Fibroblast of gingiva (primary cell): ENCODE measurements at places on chromosomes 1 and 21.

GRCh38 chr1:35567947-35568558 lies 5.1 kb upstream of the TFAP2E start:
- DNase-seq: no peak

- peak; percentile 96 for DNase-seq
These were observed 145.6 kb downstream of the HIVEP3 start for GRCh38 chr1:41773144-41773591.

DNA sequence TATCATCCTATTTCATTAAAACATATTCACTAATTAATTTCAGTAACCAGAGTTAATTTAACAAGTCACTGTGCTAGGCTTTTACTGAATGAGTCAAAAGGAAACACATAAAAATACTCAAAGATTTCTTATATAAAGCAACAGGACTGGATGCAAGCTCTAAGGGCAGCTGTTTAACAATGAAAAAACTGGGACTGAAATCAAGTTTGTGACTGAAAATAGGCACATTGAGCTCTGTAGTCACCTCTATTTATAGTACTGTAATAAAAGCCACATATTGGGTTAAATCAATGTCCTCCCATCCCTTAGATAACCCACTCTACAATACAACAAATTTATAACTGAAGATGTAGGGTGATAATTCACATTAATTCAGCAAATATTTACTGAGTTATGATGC lies 52.4 kb downstream of the SMYD3 start:
- DNase-seq: no peak

GRCh38 chr21:25827513-25827912 lies 92.7 kb downstream of the GABPA start:
- DNase-seq: no peak

GRCh38 chr21:39840373-39841097 lies 26.7 kb upstream of the PCP4 start:
- DNase-seq: no peak

DNA sequence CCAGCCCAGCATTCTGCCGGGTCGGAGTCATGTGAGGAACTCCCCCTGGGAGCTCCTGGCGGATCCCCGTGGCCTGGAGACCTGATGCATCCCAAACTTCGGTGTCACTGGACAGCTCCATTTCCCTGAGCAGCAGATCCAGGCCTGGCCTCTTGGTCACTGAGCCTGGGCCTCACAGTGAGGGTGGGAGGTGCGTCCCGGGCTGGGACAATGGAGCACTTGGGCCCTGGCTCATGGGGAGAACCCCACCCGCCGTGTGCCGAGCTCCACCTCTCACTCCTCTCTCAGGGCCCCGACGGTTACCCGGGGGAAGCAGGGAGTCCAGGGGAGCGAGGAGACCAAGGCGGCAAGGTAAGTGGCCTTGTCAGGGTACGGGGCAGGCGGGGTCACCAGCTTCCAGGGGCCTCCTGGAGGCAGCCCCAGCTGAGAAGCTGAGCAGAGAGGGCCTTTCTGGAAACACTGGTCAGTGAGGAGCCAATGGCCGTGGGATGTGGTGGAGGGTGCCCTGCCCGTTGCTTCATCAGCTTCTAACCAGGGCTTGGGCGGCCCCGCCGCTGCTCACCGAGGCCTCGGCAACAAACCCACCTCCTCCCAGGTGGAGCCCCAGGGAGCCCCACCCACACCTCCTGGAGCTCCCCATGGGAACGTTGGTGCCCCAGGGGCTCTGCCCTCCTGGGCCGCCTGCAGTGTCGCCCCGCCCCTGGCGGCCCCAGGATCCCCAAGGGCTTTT lies 19.8 kb downstream of the COL6A2 start:
- no peak for DNase-seq

GRCh38 chr1:94396356-94397010 lies 21.7 kb upstream of the ABCD3 start:
- no peak for DNase-seq
